Heart left ventricle (tissue), 16 donors: ENCODE measurements at places on chromosomes 3 and 15.

DNA sequence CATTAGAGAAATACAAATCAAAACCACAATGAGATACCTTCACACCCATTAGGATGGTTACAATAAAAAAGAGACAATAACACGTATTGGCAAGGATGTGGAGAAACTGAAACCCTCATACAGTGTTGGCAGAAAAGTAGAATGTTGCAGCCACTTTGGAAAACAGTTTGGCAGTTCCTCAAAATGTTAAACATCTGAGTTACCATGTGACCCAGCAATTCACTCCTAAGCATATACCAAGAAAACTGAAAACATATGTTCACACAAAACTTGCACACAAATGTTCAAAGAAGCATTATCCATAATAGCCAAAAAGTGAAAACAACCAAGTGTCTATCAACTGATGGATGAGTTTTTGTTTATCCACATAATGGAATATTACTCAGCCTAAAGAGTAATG, 166.9 kb upstream of the FAM3D start:
- H3K27ac ChIP-seq, result no peak overlapping the region
- no peak for DNase-seq
- no peak overlapping the region for H3K4me3 ChIP-seq
- no peaks in the 10 kb centered on the region for H3K4me1 ChIP-seq
- H3K27me3 ChIP-seq, result no peaks in the 10 kb centered on the region

DNA sequence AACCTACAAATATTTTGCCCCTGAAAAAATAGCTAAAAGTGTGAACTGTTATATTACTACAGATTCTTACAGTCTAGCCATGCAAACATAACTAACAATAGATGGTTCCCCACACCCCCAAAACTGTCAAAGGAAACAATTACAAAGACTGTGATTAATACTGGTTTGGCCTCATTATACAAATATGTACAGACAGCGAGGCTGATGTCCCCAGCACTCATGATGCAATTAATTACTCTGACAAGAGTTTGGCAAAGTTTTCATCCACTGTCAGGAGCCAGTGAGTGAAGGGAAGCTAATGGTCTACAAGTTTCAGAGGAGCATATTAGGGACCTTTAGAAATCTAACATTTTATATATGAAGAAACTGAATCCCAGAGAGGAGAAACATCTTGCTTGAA, 61.0 kb downstream of the HMG20A start:
- no peak for DNase-seq
- no peaks in the 10 kb centered on the region for H3K27me3 ChIP-seq
- no peak overlapping the region for H3K4me3 ChIP-seq
- peaks cover 38% of the 10 kb centered on the region for H3K4me1 ChIP-seq
- H3K27ac ChIP-seq, result peak overlapping the region; percentile 15

DNA sequence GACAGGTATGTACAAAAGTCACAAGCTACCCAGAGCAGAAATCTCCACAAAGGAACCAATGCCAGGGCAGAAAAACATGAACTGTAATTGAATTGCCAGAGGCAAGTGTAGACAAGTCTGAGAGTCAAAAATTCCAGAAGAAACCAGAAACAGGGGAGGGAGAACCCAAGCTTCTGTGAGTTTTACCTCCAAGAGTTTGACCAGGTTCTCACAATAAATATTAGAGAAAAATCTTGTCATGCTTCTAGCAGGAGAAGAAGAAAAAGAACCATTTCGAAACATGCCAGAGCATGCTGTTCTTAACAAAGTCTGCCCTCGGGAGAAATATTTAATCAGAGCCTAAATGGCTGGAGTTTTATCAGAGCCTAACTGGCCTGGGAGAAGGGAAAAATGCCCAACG, 32.5 kb upstream of the AP3B2 start:
- H3K36me3 ChIP-seq, result peaks cover 6% of the 10 kb centered on the region
- no peaks in the 10 kb centered on the region for H3K27me3 ChIP-seq
- DNase-seq, result no peak
- no peak overlapping the region for H3K27ac ChIP-seq

GRCh38 chr15:101122266-101122665, 129.6 kb downstream of the CHSY1 start:
- DNase-seq, result no peak
- no peaks in the 10 kb centered on the region for H3K36me3 ChIP-seq
- no peaks in the 10 kb centered on the region for H3K27me3 ChIP-seq
- H3K4me1 ChIP-seq, result peaks cover 21% of the 10 kb centered on the region

- no peak overlapping the region for H3K4me3 ChIP-seq
- peak overlapping the region; percentile 76 for H3K27ac ChIP-seq
- H3K4me1 ChIP-seq, result peaks cover 28% of the 10 kb centered on the region
- no peaks in the 10 kb centered on the region for H3K27me3 ChIP-seq
Observed at GRCh38 chr3:14824646-14825045, 5.9 kb downstream of the FGD5 start.

GRCh38 chr15:49145651-49146609, 9.5 kb downstream of the COPS2 start:
- no peaks in the 10 kb centered on the region for H3K27me3 ChIP-seq
- peaks cover 41% of the 10 kb centered on the region for H3K36me3 ChIP-seq
- peaks cover 26% of the 10 kb centered on the region for H3K4me1 ChIP-seq
- no peak overlapping the region for H3K27ac ChIP-seq
